ENCODE measurements at places on chromosomes 3 and 15.

GRCh38 chr3:87201727-87202126 is 25.4 kb upstream of the CHMP2B start:
- DNase-seq: no peak

DNA sequence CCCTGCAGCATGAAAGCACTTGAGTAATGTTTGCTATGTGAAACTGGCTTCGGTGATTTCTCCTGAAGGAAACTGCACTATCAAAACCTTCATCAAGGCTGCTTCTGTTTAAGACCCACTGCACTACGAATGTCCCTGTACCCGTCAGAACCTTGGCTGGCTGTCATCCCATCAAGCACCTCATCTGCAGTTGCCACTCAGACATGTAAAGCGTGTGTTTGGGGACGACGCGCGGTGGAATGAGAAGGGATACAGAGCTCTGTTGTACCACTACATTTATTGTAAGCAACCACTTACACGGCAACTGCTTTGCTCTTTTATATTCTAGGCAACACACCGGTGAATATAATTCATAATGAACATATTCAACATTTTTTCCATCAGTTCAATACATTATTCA is 147.6 kb downstream of the TIGIT start:
- no peak for DNase-seq

DNA sequence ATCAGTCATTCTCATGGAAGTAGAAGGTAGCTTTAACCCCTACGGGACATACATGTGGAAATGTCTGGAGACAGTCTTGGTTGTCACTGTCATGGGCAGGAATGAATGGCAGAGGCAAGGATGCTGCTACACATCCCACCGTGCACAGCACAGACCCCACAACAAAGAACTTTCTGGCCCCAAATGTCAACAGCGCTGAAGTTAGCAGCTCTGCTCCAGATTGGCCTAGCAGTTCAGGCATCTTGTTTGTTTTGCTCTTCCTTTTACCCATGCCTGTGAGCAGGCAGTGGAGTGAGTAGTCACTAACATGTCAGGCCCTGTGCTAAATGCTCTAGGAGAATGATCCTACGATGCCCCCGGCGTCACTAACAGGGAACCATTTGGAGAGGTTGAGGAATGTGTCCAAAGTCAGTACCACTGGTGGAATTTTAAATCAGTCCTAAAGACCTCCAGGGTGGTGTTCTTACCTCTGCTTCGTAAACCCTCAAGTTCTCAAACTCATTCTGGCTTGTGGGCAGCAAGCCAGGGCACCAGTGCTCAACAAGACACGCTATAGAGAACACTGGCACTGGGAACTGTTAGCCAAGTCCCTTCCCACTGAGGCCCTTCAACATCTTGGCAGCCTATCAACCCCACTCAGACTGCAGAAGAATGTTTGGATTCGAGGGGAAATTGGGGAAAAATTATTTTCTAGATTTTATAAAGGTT is 142.2 kb downstream of the FOXP1 start:
- no peak for DNase-seq

DNA sequence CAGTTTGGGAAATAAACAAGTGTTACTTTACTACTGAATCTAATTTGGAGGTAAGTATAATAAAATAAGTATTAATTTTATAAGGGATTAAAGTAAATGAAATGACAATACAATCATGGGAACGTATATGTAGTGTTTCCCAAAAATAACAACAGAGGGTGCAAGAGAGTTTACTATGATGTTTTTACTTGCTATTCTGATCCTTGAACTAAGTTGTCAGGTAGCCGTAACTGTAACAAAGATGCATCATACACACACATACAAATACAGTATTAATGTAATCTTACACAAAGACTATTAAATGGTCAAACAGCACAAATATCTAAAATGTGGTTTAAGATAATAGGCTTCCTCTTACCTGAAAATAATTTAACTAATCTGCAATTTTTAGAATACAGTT is 311.4 kb downstream of the TBC1D5 start:
- DNase-seq: peak; percentile 33
